ENCODE measurements at places on chromosomes 11 and 22.

DNA sequence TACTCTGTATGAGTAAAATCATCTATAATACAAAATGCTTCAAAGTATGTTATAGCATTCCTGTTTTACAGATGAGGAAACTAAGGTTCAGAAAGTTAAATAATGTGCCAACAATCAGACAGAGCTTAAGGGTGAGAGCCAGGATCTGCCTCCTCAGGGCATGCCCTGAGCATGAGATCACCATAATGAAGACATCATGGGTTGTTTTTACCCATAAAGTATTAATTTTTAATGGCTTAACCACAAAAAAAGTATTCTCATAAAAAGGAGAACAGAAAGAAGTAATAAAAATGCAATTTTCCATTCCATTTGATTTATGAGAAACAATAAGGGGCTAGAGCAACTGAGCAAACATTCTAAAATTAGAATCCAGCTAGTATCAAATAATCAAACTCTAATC lies 534.3 kb upstream of the ARHGAP42 start:
- DNase-seq = no peak

DNA sequence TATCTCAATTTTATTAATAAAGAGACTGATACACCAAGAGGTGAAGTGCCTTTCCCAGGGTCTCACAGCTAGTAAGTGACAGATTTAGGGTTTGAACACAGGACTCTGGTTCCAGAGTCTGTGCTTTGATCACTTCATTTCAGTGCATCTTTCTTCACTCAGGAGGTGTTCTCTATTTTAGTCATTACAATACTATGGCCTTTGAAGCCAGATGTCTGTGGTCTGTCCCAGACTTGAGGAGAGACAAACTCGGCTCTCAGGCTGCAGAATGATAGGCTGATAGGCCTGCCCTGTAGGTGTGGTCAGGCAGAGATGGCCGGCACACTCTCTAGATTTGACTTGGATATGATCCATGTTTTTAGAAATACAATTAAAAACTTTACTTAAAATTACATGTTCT lies 478.5 kb upstream of the CCDC90B start:
- no peak for DNase-seq

DNA sequence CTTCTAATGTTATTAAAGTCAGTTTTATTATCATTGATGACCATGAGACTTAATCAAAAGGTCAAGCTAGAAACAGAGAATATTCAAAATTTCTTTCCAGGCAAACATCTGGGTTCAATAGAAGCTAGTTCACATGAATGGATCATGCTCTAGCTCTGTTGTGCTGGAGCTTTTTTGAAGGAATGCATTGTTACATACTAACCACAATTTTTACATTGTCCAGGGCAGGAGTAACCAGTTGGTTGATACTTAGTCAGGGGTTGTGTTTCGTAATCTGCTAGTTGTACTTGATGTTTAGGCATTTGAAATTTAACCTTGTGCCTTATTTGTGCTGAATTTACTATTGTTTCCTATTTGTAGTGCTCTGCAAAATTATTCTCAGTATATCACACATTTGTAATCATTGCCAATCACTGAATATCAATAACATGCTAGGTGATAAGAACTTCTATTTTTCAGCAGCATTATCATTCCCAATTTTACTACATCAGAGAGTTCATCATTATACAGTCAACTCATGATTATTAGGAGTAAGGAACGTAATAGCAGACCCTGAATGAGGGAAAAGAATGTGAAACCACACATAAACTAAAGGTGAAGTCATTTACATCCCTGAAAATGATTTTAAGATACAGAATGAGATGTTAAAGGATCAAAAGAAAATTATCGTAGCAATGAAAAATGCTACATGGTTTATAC lies 23.2 kb downstream of the NF2 start:
- DNase-seq = no peak

- no peak for DNase-seq
These were observed 619 bp downstream of the MSANTD2 start for GRCh38 chr11:124799348-124800225.

- DNase-seq = no peak
These were observed 29.8 kb downstream of the VSIG10L2 start for GRCh38 chr11:125975634-125976033.

DNA sequence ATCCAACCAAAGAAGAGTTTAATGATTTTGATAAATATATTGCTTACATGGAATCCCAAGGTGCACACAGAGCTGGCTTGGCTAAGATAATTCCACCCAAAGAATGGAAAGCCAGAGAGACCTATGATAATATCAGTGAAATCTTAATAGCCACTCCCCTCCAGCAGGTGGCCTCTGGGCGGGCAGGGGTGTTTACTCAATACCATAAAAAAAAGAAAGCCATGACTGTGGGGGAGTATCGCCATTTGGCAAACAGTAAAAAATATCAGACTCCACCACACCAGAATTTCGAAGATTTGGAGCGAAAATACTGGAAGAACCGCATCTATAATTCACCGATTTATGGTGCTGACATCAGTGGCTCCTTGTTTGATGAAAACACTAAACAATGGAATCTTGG lies 23.9 kb downstream of the KDM4D start:
- no peak for DNase-seq

GRCh38 chr11:133234883-133235282 lies 297.4 kb downstream of the OPCML start:
- no peak for DNase-seq

GRCh38 chr11:27174021-27174420 lies 133.4 kb downstream of the BBOX1 start:
- no peak for DNase-seq

DNA sequence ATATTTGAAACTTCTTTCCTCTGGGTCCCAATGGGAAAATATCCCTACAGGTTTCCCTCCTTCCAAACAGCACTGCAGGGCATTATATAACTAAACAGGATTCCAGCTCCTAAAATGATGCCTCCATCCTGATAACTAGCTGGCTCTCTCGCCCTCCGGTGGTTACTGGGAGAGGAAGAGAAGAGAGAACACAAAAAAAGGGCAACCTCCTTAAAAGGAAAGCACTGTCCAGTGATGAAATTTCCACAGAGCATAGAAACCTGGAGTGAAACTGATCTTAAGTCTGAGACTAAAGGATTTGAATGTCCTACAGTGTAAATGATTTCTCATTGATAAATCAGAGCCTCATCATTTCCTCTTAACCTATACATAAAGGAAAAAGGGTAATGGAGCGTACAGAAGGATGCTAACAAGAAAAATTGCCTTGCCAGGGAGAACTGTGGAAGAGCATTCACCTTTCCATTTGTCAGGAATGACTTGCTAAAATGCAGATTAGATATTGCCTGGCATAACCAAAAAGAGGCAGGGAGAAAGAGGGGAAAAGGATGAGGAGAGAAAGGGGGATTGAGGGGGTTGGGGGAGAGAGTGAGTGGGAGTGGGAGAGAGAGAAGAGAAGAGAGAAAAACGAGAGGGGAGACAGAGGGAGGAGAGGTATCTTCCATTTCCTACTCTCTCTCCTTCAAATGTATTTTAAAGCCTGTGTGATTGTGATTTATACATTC lies 121.3 kb downstream of the APOL5 start:
- DNase-seq = peak; percentile 24

DNA sequence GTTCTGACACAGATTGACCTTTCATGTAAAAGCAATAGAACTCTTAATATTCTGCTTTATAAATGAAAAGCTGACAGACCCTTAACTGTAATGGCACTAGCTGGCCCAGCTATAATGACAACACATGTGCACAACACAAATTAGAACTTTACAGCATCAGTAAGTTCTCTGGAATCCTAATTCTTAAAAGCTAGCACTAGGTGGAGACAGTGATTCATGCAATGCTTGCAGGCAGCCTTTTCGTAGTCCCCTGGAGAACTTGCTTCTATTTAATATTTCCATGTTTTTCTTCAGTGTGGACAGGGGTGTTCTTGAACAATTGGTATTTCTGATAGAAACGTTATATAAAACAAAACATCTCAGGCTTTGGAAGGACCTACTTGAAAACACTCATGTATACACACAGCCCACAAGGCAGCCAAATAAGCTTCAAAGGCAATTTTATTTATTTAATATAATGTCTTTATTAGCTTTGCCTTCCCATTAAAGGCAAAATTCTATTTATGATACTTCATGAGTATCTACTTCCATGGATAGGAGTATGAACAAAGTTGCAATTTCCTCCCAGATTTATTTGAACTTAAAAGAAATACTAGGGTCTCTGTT lies 374.3 kb upstream of the MPPED2 start:
- peak; percentile 72 for DNase-seq

- no peak for DNase-seq
These were observed 2.2 kb downstream of the OR51E2 start for GRCh38 chr11:4695442-4695841.

GRCh38 chr11:21414953-21415352 lies 745.6 kb downstream of the NELL1 start:
- no peak for DNase-seq

DNA sequence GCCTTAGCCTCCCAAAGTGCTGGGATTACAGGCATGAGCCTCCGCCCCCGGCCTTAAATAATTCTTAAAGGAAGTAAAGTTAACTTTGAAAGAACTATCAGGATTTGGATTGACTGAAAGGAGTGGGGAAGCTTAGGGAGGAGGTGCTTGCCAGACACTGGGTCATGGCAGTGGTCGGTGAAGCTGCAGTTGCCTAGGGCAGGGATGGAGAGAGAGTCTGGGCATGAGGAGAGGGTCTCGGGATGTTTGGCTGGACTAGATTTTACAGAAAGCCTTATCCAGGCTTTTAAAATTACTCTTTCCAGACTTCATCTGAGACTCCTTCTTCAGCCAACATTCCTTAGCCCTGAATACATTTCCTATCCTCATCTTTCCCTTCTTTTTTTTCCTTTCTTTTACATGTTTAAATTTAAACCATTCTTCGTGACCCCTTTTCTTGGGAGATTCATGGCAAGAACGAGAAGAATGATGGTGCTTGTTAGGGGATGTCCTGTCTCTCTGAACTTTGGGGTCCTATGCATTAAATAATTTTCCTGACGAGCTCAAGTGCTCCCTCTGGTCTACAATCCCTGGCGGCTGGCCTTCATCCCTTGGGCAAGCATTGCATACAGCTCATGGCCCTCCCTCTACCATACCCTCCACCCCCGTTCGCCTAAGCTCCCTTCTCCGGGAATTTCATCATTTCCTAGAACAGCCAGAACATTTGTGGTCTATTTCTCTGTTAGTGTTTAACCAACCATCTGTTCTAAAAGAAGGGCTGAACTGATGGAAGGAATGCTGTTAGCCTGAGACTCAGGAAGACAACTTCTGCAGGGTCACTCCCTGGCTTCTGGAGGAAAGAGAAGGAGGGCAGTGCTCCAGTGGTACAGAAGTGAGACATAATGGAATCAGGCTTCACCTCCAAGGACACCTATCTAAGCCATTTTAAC lies at the start of gene NNMT:
NNMT (plus strand) TSS at position 724 of the 929 bp plus-strand sequence; CDS start at position 882, 158 bp downstream.
- no peak for DNase-seq

- no peak for DNase-seq
These were observed 92.5 kb downstream of the LRRC32 start for GRCh38 chr11:76577921-76578653.

DNA sequence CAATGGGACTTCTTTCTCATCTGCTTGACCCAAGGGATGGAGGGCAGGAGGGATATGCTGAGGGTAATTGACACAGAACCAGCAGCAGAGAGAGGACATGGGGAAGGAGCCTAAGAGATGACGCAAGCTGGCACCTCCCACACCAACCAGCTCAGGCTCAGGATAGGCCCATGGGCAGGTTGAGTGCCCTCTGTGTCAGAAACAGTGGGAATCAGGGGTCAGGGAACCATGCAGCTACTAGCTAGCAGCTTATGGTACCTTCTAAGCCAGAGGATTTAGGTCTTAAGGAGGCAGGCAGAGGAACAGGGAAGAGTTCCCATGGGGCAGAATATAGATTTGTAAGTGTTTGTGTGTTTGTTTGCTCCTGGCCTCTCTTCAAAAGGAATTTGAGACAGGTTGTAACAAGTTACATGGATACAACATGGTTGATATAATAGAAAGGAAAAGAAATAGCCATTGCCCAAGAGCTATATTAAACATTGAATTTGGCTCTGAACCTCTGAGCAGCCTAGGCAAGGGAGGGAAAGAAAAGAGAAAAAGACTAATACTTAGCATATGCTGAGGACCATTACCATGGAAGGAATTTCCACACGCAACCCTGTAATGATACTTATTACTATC lies 39.9 kb upstream of the NAV2 start:
- no peak for DNase-seq

DNA sequence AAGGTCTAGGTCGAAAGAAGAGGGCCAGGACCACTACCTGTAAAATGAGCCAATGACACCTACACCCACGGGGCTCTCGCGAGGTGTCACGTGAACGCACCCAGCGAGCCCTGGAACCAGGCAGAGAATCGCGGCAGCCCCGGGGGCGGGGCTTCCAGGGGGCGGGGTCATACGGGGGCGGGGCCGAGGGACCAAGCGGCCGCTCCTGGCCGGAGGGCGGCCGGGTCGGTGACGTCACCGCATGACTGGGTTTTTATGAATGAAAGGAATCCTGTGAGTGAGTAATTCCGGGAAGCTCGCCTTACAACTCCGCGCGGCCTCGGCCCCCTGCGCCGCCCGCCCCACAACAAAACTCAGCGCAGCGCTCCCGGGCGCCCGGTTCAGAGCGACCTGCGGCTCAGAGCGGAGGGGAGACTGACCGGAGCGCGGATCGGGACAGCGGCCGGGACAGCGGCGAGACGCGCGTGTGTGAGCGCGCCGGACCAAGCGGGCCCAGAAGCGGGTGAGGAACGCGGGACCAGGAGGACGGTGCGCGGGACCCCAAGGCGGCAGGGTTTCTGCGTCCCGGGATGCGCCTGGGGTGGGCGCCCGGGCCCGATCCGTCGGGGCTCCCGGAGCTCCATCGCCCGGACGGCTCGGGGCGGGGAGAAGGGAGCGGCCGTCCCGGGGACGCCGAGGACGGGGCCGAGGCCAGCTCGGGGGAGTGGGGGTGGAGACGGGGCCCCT lies at the start of gene MAFF:
MAFF (plus strand) TSS at position 284 of the 726 bp plus-strand sequence. CDS start 11,860 bp downstream, outside the sequence.
- DNase-seq = peak; percentile 70

DNA sequence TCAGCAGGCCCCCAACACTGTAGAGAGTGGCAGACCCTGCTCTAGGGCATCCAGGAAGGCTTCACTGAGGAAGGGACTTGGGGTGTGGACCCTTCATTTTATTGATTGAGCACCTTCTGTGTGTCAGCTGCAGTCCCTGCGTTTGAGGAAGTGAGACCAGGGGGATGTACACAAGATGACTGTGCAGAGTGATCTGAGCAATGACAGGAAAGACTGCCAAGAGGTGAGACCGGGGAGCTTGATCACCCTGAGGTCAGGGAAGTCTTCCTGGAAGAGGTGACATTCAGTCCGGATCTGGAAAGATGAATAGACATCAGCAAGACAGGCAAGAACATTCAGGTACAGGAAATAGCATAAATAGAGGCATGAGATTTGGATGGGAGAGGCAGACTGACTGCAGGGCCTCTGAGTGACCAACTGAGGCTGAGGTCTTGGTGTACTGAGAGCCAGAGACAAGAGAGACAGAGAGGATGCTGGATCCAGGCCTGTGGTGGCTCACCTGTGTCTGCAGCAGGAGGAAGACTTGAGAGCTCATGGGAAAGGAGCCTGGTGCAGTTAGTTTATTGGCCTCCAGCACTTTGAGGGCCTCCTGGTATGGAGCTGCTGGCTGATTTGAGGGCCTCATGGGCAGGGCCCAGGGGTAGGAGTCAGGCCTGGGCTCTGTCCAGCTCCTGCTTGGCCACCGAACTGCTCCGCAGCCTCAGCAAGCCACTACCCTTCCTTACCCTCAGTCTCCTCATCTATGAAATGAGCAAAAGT lies 5.2 kb downstream of the DGAT2 start:
- DNase-seq = no peak

GRCh38 chr11:69320756-69321741 lies 27.1 kb downstream of the MYEOV start:
- no peak for DNase-seq

- DNase-seq = peak; percentile 98
These were observed at the start of gene NCAM1 for GRCh38 chr11:112961146-112961668. Gene NCAM1, plus strand, starts transcription at chr11:112961420.
